ENCODE measurements at places on chromosomes 6 and 20. TPM values are rescaled to one million over a fixed set of nuclear protein-coding genes. Genes with fewer than 3 reads are reported as not detected.

Gene LCA5
- 0.58 TPM for total RNA-seq

Gene ANKEF1
- total RNA-seq, result 6.0 TPM

Gene LPIN3
- 14.3 TPM for total RNA-seq

Gene WFDC5
- not detected for total RNA-seq

Gene ERGIC3
- 245 TPM for total RNA-seq

Gene FNDC1
- 0.13 TPM for total RNA-seq

Gene TBCC
- 16.3 TPM for total RNA-seq

Gene TMEM244
- not detected for total RNA-seq

Gene MAFB
- total RNA-seq, result 0.11 TPM

Gene RIMS4
- total RNA-seq, result 1.8 TPM

Gene ZNF311
- total RNA-seq, result 0.18 TPM

Gene NOTCH4
- 1.1 TPM for total RNA-seq

Gene FKBP1A
- total RNA-seq, result 529 TPM

Gene SLC26A8
- 0.08 TPM for total RNA-seq
